Fibroblast of upper back skin (primary cell): ENCODE measurements at places on chromosomes 6 and 20.

- DNase-seq, result peak; percentile 81
These were observed 207.9 kb downstream of the GMPR start for GRCh38 chr6:16446273-16446672.

DNA sequence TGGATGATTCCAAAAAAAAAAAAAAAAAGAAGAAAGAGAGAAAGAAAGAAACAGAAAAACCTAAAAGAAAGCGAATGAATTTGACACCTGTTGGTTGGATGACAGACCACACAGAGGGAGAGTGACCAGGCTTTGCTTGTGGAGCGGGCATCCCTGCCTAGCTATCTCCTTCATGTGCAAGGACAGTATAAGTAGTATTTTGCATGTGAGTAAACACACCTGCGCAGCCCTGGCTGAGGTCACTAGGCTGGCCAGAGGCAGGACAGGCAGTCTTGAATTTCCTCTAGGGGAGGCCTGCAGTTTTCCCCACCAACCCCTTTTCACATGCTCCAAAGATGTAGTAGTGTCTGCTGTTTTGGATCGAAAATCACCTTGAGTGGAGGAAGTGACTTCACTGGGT is 126.4 kb downstream of the CCDC170 start:
- DNase-seq, result no peak

DNA sequence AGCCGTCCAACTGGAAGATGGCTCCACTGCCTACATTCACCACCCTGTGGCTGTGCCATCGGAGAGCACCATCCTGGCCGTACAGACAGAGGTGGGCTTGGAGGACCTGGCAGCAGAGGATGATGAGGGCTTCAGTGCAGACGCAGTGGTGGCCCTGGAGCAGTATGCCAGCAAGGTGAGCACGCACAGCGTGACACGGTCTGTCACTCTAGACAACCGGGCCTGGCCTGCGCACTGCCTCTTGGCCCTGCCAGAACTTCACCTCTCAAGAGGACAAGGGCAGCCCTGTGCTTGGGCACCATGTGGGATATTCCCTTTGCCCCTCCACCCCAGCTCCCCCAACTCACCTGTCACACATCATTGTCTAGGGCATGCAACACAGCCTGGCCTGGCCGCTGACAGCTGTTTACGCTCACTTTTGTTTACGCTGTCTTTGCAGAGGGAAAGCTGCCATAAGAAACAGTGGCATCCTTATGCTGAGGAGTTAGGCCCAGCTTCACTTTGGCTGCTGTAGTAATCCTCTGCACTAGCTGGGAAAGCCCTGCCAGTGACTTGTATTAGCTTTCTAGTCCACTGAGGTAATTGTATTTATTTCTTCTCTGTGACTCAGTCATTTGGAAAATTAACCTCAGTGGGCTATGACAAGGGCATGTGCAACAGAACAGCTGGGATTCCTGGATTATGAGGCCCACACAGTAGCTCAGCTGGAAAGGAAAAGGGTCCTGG is 9.8 kb upstream of the DEF6 start:
- no peak for DNase-seq

DNA sequence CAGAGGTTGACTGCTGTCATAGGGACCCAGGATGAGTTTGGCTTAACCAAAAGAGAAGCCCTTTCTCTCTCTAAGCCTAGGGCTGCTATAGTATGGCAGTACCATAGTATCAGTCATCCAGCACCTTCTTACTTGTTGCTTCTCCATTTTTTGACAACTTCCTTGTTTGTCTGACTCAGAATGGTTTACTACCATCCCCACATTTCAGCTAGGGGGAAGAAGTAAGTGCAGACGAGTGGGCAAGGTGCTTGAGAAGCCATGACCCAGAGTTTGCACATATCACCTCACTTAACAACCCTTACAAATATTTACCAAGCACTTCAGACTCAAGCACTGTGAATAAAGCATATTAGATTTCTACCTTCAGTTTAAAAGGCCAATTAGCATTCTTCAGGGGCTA is 289.9 kb upstream of the TSHZ2 start:
- DNase-seq, result no peak

DNA sequence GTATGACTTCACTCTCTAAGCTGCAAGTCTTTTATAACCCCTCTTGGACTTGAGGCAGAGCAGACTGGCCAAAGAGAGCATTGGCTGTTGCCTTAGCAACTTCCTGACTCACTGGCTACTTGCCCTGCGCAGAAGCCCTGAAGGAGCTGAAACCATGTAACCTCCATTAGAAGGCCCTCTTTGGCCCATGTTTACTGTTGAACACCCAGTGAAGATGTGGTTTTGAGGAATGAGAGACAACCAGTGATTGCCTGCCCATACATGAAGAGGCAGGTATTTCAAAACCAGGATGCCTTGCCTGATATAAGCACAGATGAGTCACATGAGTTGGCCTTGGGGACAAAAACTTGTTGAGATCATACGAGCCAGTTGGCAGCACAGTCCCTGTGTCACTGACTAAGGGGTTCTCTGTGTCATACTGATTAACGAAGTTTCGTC is 182.5 kb downstream of the EDN1 start:
- DNase-seq, result peak; percentile 65

DNA sequence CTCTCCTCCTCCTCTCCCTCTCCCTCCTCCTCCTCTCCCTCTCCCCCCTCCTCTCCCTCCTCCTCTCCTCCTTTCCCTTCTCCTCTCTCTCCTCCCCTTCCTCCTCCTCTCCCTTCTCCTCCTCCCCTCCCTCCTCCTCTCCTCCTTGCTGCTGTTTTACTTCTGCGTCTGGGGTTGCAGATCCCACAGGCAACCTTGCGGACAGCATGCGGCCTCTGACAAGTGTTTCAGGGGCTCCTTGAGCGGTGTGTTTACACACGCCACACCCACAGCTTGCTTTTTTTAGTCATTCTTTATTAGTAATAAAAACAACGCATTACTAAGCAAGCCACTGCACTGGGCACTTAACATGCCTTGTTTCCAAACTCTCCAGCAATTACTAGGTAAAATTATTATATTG is 81.9 kb downstream of the TFAP2C start:
- no peak for DNase-seq
